ENCODE measurements at places on chromosomes 3 and 15.

- H3K27ac ChIP-seq, result no peak overlapping the region
- H3K4me1 ChIP-seq, result no peaks in the 10 kb centered on the region
- no peak overlapping the region for H3K4me3 ChIP-seq
Measured at GRCh38 chr3:16101295-16102186, 72.9 kb upstream of the GALNT15 start.

DNA sequence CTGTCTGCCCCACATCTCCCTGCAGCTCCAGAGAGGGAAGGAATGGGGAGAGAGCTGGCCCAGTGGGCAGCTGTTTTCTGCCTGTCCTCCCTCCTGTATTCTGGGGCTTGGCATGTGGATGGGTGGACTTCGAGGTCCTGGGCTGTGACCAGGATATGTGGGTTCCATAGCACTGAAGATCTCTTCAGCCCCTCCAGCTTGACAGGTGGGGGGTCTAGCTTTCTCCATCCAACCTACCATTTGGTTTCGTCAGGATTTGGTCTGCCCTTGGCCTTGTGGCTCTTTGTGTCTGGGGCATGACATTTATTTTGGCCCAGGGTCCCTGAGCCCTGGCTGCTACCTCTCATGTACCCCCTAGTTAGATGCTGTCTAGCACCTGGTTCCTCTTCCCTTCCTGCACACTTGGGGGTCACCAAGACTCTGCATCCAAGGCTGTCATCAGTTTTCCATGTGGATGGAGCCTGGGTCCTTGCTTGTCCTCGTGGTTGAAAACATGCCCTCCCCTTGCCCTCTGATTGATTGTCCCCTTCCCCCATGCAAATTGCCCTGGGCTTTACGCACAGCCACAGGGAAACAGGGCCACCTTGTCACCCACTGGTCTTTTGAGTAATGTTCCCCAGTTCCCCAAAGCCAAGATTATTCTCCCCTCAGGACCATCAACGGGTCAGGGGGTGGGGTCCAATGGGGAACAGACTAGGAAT, 3.2 kb downstream of the EPHB3 start:
- no peak for DNase-seq
- H3K36me3 ChIP-seq, result no peaks in the 10 kb centered on the region
- no peak overlapping the region for H3K27ac ChIP-seq
- H3K4me3 ChIP-seq, result no peak overlapping the region

GRCh38 chr3:20236603-20237002, 50.6 kb upstream of the SGO1 start:
- DNase-seq, result no peak
- no peaks in the 10 kb centered on the region for H3K36me3 ChIP-seq

DNA sequence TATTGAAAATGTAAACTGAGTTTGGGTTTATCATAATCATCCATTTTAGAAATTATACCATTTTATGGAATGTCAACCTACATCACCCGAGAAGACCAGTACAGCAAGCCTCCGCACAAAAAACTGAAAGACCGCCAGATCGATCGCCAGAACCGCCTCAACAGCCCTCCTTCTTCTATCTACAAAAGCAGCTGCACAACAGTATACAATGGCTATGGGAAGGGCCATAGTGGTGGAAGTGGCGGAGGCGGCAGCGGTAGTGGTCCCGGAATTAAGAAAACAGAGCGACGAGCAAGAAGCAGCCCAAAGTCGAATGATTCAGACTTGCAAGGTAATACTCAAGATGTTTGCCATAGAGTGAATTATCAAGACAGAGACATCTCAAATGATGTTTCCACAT, 197.0 kb downstream of the GHSR start:
- DNase-seq, result no peak
- H3K4me3 ChIP-seq, result no peak overlapping the region
- H3K27ac ChIP-seq, result no peak overlapping the region

- no peaks in the 10 kb centered on the region for H3K27me3 ChIP-seq
- peaks cover 33% of the 10 kb centered on the region for H3K36me3 ChIP-seq
Measured at GRCh38 chr3:47010111-47010712, 30.7 kb downstream of the NBEAL2 start.

DNA sequence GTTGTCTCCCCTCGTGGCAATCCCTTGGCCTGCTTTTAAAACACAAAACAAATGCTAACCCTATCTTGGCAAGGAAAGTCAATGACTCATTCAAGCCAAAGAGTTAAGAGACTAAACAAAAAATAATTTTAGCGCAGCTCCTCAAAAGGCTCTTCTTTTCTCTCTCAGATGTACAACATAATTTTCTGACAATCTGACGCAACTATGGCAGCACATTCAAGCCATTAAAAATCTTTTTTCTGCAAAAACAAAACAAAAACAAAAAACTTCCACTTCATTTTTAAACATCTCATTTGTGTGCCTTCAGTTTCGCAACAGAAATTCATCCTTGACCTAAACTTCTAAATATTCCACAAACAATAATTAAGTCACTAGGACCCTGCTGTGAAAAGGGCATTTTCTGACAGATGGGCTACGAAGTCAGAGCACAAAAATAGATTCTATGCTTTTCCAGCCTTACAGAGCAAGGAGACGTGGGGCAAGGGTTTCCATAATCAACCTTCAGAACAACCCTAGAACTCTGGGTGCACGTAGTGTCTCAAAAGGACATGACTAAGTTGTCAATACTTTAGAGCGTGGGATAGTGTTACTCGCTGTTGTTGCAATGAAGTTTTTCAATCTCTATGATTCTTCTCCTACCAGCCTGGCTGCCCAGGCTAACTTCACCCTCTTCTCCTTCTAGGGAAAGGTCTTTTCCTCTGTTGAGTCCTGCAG, 84.3 kb downstream of the MB21D2 start:
- H3K27ac ChIP-seq, result no peak overlapping the region
- no peaks in the 10 kb centered on the region for H3K36me3 ChIP-seq
- H3K27me3 ChIP-seq, result no peaks in the 10 kb centered on the region
- no peak overlapping the region for H3K4me3 ChIP-seq
- no peak for DNase-seq

DNA sequence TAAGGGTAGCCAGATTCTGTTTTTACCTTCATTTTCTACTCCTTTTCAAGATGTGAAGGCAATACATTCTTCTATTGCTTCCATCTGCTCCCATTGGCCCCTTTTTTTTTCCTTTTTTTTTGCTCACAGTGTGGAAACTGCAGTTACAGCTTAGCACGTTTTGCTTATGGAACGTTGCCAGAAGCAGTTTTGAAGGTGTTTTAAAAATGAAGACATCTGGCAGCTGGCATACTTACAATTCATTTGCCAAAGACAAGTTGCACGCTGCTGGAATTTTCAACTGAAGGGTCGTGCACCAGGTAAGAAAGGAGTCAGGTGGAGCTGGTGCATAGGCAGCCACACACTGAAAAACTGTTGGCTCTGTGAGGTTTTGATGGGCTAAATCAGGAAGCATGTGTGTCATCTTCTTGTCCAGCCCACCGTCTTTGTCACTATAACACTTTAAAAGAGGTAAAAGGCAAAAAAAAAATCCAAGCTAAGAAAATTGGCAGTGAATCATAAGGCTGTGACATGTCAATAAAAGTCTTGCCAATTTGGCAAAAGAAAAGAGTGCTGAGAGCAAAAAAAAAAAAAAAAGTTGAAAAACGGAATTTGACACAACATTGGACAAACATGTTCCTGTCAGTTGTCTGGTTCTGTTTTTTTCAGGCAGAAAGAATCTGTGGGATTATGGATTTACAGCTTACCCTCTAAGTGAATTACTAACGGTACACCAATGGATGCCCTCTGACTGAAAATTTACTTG, 225.4 kb upstream of the SOX2 start:
- H3K27ac ChIP-seq, result no peak overlapping the region
- no peaks in the 10 kb centered on the region for H3K36me3 ChIP-seq
- no peaks in the 10 kb centered on the region for H3K4me1 ChIP-seq
- no peak overlapping the region for H3K4me3 ChIP-seq
- peaks cover 2% of the 10 kb centered on the region for H3K27me3 ChIP-seq
- DNase-seq, result no peak

DNA sequence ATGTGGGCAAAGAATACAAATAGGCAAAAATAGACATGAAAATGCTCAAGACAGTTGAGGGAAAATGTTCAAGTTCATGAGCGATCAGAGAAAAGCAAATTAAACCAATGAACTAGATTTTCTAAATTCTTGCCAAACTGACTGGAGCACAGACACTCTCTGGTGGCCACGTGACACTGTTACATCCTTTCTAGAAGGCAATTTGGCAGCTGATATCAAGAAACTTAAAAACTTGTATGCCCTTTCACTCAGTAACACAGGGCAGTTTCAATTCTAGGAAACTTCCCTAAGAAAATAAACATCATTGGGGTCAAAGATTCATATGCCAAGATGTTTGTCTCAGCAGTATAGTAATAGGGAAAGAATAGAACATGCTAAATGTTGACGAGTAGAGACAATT, 52.2 kb downstream of the ABHD5 start:
- no peaks in the 10 kb centered on the region for H3K4me1 ChIP-seq
- no peak for DNase-seq
- H3K4me3 ChIP-seq, result no peak overlapping the region
- peaks cover 15% of the 10 kb centered on the region for H3K27me3 ChIP-seq

DNA sequence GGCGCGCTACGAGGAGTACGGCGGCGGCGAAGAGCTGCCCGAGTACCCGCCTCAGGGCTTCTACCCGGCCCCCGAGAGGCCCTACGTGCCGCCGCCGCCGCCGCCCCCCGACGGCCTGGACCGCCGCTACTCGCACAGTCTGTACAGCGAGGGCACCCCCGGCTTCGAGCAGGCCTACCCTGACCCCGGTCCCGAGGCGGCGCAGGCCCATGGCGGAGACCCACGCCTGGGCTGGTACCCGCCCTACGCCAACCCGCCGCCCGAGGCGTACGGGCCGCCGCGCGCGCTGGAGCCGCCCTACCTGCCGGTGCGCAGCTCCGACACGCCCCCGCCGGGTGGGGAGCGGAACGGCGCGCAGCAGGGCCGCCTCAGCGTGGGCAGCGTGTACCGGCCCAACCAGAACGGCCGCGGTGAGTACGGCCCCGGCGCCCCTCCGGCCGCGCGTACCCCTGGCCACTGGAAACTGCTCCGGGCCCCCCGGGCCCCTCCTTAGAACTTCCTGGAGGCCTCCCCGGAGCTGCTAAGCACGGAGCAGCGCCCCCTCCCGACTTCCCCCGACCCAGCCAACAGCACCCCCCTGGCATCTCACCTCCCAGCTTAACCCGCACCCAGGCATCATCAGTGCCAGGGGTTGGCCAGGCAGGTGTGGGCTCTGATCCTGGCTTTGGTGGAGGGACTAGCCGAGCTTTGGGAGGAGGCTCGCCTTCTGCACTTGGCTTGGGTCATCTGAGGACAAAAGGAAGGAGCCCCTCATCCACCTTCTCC, 1.4 kb downstream of the LOXL1 start:
- peak overlapping the region; percentile 42 for H3K4me3 ChIP-seq
- H3K4me1 ChIP-seq, result peaks cover 56% of the 10 kb centered on the region
- H3K27ac ChIP-seq, result peak overlapping the region; percentile 3
- peak; percentile 74 for DNase-seq
- no peaks in the 10 kb centered on the region for H3K36me3 ChIP-seq
- peaks cover 4% of the 10 kb centered on the region for H3K27me3 ChIP-seq

DNA sequence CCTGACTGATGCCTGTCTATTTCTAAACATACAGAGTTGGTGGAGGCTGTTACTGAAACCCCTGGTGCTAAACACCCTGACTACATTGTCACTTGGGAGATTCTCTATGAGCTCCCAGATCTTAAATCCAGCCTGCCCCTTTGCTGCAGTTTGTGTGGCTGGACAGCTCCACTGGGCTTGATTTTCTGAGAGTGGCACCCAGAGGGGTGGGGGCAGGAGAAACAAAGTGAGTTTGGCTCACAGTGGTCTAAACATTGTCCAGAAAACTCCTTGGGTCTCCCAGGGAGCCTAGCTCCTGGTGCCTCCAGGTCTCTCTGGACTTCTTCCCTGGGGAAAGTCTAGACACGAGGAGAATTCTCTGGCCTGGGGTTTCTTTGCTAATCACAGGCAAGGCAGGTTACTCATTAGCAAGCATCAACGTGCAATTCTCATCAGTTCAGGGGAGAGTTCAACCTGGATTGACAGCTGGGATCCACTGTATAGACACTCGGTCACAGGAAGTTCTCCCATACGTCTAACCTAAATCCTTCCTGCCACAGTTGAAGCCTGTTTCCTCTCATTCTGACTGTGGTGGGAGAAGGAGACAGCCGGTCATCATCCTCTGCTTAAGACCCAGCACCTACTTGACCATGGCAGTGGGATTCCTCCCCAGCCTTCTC, 7.1 kb upstream of the DLL4 start:
- H3K4me3 ChIP-seq, result no peak overlapping the region
- no peak overlapping the region for H3K27ac ChIP-seq
- H3K4me1 ChIP-seq, result peaks cover 10% of the 10 kb centered on the region
- DNase-seq, result no peak

DNA sequence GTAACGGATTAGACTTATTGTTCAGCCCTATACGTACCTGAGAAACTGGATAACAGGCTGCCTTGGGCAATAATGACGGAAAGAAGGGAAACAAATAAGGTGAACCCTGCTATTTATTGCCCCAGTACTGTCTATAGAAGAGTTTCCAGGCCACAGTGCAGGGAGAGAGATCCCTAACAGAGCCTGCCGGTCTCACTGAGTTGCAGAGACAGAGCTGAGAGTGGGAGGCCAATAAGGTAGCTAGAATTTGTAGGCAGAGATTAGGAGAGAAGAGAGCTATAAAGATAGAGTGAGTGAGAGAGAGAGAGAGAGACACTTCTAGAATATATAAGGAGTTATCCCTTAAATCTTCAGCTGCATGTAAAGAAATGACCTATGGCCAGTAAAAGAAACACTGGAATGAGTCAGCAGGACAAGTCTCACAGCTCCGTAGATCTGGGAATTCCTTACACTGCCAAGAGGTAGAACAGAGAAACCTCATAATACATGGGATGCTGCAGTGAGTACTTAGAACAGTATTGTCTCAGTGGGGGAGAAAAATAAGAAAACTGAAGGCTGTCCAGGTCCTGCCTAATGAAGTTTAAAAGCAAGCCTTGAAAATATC, 51.8 kb downstream of the ST3GAL6 start:
- H3K27me3 ChIP-seq, result no peaks in the 10 kb centered on the region
- no peaks in the 10 kb centered on the region for H3K36me3 ChIP-seq
- H3K4me1 ChIP-seq, result no peaks in the 10 kb centered on the region
- DNase-seq, result no peak
- no peak overlapping the region for H3K27ac ChIP-seq

GRCh38 chr3:55649554-55649953, 162.4 kb upstream of the WNT5A start:
- no peaks in the 10 kb centered on the region for H3K27me3 ChIP-seq
- no peak overlapping the region for H3K4me3 ChIP-seq
- no peaks in the 10 kb centered on the region for H3K36me3 ChIP-seq
- H3K4me1 ChIP-seq, result peaks cover 7% of the 10 kb centered on the region

DNA sequence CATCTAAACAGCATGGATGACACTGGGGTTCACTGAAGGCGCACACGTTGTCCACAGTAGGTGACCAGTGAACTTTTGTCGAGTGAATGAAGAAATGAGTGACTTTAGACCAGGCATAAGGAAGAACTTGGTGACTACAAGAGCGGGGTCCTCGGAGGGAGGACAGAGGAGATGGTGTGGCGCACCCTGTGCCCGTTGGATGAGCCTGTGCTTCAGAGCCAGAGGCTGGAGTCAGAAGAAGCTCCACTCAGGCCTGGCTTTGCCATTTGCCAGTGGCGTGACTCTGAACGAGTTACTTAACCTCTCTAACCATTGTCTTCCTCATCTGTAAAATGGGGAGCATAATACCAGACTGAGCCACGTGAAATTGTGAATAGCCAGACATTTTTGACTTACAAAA, 42.2 kb downstream of the MUC4 start:
- DNase-seq, result no peak
- H3K4me1 ChIP-seq, result no peaks in the 10 kb centered on the region
- no peak overlapping the region for H3K4me3 ChIP-seq
- no peaks in the 10 kb centered on the region for H3K36me3 ChIP-seq
- H3K27me3 ChIP-seq, result no peaks in the 10 kb centered on the region

All from T-cell (primary cell).